ENCODE measurements at places on chromosomes 6 and 20.

DNA sequence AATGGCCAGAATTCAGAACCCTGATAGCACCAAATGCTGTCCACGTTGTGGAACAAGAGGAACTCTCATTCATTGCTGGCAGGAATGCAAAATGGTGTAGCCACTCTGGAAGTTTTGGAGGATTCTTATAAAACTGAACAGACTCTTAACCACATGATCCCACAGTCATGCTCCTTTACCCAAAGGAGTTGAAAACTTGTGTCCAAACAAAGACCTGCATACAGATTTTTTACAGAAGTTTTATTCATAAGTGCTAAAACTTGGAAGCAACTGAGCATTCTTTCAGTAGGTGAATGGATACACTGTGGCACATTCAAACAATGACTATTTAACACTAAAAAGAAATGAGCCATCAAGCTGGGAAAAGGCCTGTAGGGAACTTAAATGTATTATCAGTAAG, 32.5 kb downstream of the PREP start:
- no peak for DNase-seq

- no peak for DNase-seq
Observed at GRCh38 chr6:100185615-100186014, 191.6 kb upstream of the MCHR2 start.

DNA sequence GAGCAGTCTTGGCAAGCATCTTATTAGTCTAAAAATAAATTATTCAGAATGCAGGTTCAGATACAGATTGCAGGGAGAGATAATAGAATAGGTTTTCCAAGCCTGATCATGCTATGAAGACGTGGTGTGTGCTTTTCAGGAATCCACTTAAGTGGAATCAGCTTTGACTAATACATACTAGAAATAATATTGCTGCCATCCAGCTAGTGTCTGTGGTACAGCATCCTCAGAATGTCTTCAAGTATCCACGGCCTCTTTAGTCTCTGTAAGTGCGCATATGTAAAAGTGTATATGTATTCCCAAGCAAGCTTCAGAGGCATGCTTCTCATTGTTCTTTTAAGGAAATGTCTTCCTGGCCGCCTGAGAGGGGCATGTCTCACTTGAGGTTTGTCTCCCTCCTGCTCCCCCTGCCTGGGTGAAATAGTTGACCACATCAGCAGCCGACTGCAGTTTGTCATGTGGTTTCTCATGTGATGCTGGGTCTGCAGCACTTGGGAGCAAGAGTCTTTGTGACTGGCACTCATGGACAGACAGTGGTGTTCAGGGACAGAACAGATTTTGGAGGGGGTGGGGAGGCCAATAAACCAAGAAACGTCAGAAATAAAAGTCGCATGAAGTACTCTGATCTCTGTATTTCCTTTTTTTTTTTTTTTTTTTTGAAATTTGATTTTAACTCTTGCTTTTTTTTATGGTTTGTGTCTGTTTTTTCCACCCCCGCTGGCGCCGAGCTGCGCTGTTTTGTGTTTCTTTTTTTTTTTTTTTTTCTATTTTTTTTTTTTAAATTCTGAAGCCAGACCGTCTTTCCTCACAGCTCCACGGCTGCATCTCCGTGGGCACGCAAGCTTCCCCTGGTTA, 150.8 kb downstream of the PRL start:
- DNase-seq = no peak

DNA sequence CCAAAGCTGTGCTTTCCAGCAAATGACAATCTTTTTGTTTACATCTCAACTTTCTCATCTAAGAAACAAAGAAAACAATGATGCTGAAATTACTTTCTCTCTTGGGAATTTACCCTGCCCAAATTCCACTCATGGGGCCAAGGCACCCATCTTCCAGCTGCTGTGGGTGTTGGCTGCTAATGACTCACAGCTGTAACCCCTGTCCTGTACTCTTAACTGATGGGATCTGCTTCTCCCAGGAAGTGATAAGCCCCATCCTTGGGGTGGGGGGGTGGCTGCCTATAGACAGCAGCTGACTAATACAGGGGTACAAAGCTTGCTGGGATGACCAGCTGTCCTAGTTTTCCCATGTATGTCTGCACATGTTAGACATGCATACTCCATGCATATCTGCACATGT, 938.6 kb downstream of the C6orf118 start:
- no peak for DNase-seq

GRCh38 chr6:76439811-76440210, 367.3 kb upstream of the IMPG1 start:
- no peak for DNase-seq

- DNase-seq = no peak
Observed at GRCh38 chr20:997016-997415, 5.1 kb downstream of the RSPO4 start.

DNA sequence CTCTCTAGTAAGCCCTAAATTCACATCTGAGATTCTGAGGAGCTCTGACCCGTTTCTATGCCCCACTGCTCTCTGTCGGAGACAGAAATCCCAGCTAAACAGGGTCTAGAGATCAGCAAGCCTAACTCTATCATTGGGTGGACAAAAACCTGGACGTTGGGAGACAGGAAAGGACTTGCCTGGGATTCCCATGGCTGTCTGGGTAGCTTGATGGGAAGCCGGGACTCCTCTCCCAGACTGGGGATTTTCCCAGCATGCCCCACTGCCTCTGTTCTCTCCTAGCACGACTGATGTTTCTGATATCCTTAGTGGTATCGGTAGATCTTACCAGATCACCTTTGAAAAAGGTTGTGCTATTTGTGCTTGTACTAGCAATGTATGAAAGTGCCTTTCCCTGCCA, 22.9 kb downstream of the DUSP22 start:
- no peak for DNase-seq

DNA sequence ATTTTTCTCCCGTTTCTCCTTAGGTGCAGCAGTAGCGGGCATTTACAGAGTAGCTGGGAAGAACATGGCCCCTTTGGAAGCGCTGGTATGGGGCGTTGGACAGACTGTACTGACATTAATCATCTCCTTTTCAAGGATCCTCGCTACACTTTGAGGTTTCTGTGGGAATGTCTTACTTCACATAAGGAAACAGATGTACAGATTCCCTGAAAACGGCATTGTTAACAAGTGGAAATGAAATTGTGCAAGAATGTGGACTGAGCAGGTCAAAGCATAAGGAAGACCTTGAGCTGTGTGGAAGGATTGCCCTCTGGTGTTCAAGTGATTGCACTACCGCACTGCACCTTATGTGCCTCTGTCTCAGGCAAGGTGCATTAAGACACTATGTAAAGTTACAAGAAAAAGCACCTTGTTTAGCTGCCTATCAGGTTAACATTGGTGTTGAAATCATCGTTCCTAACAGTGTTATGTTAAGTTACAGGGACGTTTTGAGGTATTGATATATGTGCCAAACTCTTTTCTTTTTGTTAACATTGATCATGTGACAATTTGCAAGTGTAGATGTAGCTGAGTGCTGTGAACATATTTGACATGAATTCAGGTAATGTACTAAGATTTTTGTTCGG, 38.0 kb downstream of the TMEM170B start:
- DNase-seq = peak; percentile 31

GRCh38 chr6:10375391-10375969, 39.4 kb downstream of the TFAP2A start:
- DNase-seq = no peak

DNA sequence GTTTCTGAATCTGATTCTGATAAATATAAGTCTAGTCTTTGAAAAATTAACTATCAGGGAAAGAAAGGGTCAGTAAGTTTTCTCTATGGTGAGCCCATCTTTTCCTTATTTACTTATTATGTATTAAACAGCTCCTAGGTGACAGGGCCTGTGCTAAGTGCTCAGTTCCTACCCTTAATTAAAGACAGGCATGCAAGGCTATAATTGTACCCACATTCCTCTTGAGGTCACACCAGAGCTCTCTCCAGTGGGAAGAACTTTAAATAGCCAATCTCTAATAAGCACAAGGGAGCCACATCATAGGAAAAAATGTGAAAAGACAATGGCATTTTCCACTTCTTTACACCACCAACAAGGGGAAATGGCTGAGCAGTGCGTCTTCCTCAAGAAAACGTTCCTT, 421.8 kb upstream of the SLC35B3 start:
- DNase-seq = no peak

DNA sequence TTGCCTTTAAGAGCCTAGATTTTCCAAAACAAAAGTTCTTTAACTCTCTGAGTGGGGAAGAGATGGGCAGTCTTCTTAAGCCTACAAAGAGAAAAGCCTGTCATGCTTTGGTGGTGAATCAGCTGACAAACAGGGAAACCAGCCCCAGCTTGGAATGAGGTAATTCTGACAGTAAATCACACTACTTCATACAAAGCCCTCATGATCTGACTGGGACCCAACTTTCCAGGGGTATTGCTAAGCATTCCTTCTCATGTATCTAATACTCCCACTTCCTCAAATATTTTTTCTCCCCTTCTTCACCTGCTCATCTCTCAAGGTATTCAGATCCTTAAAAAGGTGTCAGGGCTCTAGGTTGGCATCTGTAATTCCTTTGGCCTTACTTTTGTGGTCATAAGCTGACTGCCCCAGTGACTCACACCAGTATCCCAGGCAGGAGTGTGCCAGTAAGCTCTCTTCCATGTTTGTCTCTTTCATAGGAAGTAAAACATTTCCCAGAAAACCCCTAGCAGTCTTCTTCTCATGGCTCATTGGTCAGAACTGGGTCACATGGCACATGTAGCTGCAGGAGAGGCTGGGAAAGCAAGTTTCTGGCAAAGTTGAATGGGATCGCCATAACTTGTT, 15.0 kb upstream of the TBC1D22B start:
- peak; percentile 22 for DNase-seq

DNA sequence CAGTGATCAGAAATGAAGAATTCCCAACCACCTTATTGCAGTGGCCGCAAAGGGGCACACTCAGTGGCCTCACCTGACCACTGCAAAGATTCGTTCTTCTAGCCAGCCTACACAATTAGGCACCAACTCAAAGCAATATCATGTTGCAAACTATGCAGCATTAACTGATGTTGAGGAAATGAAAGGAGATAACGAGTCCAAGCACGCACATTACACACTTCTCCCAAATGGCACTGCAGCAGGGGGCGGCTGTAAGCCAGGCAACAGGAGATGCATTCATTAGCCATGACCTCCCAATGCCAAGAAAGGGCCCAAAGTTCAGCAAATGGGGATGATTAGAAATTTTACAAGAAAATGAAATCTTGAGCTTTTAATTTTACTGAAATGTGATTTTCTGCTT, 39.3 kb downstream of the ATXN1 start:
- DNase-seq = no peak

- no peak for DNase-seq
Observed at GRCh38 chr6:165218829-165219228, 90.6 kb downstream of the C6orf118 start.

GRCh38 chr6:104984831-104985230, 27.9 kb downstream of the LIN28B start:
- no peak for DNase-seq

- DNase-seq = no peak
Observed at GRCh38 chr6:137494988-137495702, 951 bp upstream of the OLIG3 start.

DNA sequence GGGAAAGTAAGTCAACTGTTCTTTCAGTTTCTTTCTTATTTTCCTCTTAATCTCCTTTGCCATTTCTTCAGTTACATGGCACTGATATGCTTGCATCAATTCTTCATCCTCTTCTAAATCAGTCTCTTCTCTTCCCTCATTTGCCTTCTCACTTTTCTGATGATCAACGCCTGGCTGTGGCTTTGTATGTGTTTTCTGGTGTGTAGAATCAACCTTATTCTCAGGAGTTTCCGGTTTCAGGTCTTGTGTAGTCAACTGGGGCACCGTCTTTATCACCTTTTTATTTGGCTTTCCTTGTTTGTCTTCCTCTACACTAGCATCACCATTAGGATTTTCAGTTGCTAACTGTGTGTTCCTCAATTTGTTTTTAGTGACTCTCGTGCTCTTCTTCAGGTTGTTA, 31.6 kb downstream of the AHI1 start:
- no peak for DNase-seq

DNA sequence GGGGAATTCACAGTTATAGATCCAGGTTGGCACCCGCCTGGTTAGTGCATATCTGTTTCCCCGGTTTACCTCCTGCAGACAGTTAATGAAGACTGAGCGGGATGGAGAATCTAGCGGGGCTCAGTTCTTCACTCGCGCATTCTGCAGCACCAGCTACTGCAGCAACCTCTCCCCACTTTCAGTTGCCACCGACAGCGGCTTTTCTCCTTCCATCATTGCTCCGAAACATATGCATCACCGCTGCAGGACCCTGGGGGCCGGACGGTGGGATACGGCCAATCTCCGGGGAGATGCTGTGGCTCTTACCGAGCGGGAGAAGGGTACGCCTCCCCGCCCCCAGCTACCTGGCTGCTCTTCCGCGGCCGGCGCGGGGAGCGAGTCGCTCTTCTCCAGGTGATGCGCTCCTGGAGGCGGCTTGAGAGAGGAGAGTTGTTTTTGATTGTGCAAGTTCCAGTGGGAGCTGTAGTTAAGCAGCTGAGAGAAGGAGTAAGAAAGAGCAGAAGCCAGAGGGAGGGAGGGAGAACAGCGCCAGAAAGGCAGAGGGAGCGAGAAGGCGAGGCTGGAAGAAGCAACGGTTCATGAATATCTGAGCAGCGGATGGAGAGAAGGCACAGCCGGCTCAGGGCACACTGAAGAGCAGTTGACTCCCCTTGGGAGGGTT, at the start of gene SGK1:
TSS of gene SGK1 (minus strand) at position 642 of the 661 bp plus-strand sequence. CDS start 652 bp downstream, outside the sequence.
- DNase-seq = no peak

DNA sequence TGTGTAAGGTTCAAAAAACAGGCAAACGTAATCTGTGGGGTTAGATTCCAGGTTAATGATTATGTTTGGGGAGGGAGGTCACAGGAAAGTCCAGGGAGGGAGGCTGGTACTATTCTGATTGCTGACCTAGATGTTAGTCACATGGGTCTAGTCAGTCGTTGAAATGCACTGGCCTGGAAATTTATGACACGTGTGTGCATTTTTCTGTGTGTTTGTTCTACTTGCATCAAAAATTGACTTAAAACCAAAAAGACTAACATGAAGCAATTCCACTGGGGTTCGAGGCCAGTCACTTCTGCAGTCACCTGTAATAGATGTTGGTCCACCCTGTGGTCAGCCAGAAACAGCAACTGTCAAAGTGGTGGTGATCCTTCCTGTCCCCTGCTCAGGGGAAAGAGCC, 104.2 kb upstream of the MLN start:
- no peak for DNase-seq

- DNase-seq = no peak
Observed at GRCh38 chr6:145075425-145075824, 659.9 kb downstream of the EPM2A start.

GRCh38 chr6:112407101-112407590, 60.0 kb downstream of the RFPL4B start:
- no peak for DNase-seq
